ENCODE measurements at places on chromosomes 5 and 9. TPM values are rescaled to one million over a fixed set of nuclear protein-coding genes. Genes with fewer than 3 reads are reported as not detected.

Gene MARVELD2
- 0.25 TPM for polyA plus RNA-seq

Gene EQTN
- polyA plus RNA-seq, result not detected

Gene SH3PXD2B
- 31.8 TPM for polyA plus RNA-seq

Gene SLC22A4
- 3.2 TPM for polyA plus RNA-seq

Gene CDX1
- polyA plus RNA-seq, result 0.19 TPM

Gene GPRIN1
- polyA plus RNA-seq, result 0.75 TPM

Gene HNRNPAB
- 84.8 TPM for polyA plus RNA-seq

DNA sequence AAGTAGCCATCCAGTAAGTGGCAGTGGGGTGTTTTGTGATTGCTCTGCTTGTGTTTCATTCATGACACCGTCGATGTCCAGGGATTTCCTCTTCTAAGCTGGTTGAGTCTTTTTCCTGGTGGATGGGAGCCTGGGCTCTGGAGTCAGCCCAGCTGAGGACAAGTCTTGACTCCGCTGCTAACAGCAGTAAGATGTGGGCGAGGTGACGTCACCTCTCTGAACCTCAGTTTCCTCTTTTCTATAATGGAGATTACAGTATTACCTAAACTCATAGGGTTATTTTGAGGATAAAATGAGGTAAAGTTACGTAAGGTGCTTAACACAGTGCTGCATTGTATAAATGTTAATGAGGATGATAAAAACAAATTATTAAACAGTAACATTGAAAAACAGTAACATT, 21.3 kb downstream of the FGF1 start:
- no peak for DNase-seq

GRCh38 chr9:104798209-104798995, 34.5 kb downstream of the NIPSNAP3B start:
- no peak for DNase-seq

DNA sequence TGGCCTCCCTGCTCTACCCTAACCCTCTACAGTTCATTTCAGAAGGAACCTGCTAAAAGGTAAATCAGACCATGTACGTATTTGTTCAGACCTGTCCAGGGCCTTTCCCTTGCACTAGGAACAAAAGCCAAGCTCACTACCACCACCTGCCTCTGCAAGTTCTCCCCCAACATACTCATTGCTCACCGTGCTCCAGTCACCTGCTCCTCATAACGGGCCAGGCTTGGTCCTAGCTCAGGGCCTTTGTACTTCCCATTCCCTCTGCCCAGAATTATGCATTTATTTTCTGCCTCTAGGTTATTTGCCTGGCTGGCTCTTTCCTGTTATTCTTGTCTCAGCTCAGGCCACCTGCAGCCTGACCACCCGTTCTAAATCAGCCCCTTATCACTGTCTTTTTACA, 4.8 kb upstream of the FGF1 start:
- DNase-seq, result no peak

- DNase-seq, result no peak
Measured at GRCh38 chr9:20286154-20286700, 336.1 kb downstream of the MLLT3 start.

DNA sequence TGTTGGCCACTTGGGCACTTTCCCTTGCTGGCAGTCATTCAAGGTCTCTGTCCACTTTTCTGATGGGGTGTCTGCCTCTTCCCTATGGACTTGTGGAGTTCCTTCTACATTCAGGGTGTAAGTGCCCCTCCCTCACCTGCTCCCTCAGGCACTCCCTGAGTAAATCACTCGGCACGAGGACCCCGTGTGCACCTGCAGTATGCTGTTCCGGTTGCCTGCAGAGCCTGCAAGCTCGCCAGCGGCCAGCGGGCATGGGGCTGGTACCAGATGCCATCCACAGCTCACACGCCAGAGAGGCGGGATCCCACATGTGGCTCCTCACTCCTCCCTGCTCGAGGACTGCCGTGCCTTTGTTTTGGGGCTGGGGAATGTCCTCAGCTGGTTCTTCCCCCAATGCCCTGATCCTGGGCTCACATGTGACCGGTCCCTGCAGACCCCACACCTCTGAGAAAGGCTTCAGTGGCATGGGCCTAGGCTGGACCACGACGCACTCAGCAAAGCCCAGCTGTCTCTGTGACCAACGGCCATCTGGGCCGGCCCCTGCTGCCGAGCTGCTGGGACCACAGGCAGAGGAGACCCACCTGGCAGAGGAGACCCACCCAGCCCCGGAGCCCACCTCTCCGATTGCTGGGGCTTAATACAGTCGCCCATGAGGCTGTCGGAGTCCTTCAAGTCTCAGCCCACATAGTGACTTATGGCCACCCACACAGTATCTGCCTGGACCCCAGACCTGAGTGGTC, 46.1 kb upstream of the CLPTM1L start:
- no peak for DNase-seq

- no peak for DNase-seq
Measured at GRCh38 chr9:114935119-114935518, 4.7 kb upstream of the TNFSF8 start.

DNA sequence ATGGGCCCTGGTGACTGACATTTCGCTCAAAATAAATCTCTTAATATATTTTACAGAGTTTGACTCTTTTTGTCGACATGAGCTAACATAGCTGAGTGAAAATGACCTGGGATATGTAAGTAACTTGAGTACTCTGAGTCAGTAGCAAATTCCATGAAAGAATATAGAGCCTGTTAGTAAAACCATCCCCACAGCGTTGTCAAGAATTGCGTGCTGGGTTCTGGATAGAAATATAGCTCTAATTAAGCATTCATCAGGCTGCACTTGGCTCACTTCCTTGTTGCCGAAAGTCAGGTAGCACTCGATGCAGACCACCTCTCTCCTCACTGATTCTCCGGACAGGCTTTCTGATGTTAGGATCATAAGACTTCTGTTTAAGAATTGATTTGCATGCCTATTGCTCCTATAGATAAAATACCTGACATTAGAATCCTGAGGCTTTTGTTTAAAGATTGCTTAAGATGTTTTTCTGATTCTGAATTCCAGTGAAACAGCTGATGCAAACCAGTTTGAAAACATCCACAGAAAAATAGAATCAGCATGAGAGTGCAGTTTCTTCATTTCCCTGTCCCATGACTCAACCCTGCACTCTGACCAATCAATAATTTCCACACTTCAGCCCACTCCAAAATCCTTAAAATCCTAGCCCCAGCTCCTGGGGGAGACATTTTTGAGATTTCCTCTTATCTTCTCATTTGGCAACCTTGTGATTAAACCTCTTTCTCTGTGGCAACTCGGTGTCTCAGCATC, 310.6 kb downstream of the DIRAS2 start:
- DNase-seq, result no peak

GRCh38 chr5:10077791-10078545, 171.7 kb downstream of the ATPSCKMT start:
- peak; percentile 23 for DNase-seq

DNA sequence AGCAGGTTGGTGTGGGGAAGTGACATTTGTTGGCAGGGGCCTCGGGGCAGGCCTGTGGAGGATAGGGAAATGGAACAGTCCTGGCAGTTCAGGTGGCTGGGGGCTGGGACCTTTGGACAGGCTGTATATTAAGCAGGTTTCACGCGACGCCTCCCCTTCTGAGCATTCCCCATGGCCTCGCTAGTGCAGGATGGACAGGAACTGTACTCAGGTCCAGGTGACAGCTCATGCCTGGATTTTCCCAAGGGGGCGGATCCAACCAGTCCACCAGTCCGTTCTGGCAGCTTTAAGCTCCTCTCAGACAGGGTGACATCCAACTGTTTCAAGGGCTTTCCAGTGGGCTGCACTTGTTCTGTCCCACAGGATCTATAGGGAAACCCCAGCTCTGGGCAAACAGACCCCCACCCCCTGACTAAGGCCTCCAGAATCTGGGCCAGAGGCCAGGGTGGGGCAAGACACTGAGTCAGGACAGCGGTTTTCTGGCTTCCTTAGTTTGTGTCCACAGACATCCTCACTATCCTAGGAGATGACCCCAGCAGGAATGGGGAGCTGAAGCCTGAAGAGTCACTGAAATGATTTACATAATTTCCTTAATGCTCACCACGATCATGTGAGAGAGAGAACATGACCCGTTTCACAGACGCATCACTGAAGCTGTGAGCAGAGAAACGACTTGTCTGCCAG, 20.9 kb downstream of the CSF2 start:
- no peak for DNase-seq

GRCh38 chr9:4226331-4227250, 73.3 kb downstream of the GLIS3 start:
- no peak for DNase-seq

- DNase-seq, result no peak
Measured at GRCh38 chr5:62828742-62829603, 250.4 kb downstream of the LRRC70 start.

- DNase-seq, result peak; percentile 59
Measured at GRCh38 chr9:70043689-70044489, at the start of gene MAMDC2. MAMDC2 (plus strand) TSS chr9:70043848; CDS start chr9:70044198, 350 bp downstream.

GRCh38 chr5:14681236-14681752, 16.8 kb downstream of the OTULIN start:
- DNase-seq, result no peak

GRCh38 chr9:8261737-8262136, 462.2 kb upstream of the DMAC1 start:
- DNase-seq, result no peak

- no peak for DNase-seq
Measured at GRCh38 chr5:135008556-135008955, 25.5 kb downstream of the PITX1 start.

DNA sequence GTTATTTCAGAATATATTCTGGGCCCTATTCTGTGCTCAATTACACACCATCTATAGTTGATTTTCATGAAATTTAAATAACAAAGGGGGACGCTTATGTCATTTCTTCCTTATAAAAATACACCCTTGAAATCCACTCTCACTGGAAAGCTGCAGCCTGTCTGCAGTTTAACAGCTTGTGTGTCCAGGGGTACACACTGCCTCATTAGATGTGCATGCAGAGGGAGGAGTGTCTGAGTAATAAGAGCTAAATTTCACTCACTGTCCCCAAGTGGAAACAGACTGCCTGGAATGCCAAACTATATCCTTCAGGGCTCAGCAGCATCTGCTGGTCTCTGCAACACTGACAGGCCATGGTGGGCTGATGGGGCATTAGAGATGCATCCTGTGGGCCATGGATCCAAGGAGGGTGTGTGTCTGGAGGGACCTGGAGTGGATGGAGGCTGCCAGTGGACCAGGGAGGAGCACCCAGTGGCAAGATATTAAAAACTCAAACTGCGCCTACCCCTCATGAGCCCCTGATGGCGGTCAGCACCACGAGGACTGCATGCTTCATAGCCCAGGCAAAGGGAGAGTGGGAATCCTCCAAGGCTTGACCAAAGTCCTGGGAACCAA, 15.8 kb upstream of the TIFAB start:
- no peak for DNase-seq

GRCh38 chr5:86244153-86244552, 373.6 kb upstream of the COX7C start:
- no peak for DNase-seq

- DNase-seq, result no peak
Measured at GRCh38 chr9:7841831-7842230, 42.3 kb upstream of the DMAC1 start.

GRCh38 chr9:126290871-126291270, 35.8 kb upstream of the MVB12B start:
- DNase-seq, result no peak

DNA sequence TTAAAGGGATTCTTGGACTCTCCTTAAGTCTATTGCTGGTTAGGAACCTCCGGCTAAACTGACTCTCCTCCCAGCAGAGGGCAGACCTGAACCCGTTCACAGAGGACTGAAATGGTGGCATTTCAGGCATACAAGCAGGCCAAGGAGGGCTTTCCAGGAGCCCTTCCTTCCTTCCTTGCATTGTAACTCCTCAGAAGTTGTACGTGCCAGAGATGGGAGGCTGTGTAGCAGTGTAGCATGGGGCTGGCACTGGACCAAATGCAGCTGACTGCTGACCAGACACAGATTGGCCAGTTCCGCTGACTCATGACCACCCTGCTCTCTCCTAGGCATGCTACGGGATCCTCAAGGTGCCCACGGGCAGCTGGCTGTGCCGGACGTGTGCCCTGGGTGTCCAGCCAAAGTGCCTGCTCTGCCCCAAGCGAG, 36.4 kb downstream of the JADE2 start:
- no peak for DNase-seq

GRCh38 chr5:149549461-149550267, 1.6 kb downstream of the CSNK1A1 start:
- peak; percentile 52 for DNase-seq

DNA sequence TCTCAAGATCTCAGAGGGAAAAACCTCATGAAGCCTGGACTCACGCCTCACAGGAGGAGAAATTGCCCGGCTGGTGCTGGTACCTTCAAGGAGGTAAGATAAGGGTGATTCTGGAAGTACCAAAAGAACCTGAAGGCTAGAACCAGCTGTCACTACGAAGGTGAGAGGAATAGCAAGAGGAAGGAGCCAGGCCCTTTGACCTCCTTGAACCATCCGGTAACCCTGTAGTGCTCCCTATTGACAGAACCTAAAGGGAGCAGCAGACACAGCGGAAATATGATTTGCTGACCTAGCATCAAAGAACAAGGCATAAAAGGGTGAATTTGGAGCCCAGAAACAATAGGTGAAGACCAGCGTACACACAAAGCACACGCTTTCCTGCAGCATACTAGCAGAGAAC, 92.2 kb downstream of the DOCK8 start:
- DNase-seq, result no peak

Data from hindlimb muscle (tissue), 1 donor.